Activated CD4-positive, alpha-beta T cell treated with anti-CD3 and anti-CD28 coated beads, Interleukin-2, amount 50 U/mL, for 48 hours (primary cell): ENCODE measurements at places on chromosomes 13 and 19.

DNA sequence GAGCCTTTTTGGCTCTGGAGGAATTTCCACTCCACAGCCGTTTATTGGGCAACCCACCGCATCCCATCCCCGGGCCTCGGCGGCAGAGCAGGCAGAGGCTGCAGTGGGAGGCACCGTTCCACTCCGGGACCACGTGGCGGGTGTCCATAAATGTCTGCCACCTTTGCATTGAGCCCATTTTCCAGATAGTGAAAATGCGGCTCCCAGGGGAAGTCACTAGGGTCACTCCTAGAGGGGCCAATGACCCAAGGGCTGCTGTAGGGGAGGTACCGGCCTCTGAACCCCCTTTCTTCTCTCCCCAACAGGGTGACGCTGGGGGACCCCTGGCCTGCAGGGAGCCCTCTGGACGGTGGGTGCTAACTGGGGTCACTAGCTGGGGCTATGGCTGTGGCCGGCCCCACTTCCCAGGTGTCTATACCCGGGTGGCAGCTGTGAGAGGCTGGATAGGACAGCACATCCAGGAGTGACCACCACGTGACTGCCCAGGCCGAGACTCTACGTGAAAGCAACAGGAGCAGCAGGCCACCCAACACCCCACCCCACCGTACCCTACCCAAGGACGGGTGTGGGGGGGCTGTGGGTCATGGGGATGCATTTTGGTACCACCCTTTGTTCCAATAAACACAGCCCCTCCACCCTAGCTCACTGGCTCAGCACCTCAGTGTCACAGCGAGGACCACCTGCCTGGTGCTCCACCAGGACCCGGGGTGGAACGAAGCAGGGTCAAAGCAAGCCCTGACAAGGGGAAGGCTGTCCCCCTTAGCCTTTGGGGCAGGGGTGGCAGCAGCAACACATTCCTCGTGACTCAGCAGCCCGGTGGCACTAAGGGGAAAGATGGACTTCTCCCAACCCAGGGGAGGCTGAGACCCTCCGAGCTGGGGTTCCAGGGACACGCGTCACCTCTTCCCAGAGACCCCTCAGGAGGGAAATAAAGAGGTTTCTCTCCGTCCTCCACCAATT is 1.5 kb downstream of the TIMM13 start:
- DNase-seq, result no peak

GRCh38 chr13:50322006-50322405 is 306.8 kb downstream of the KCNRG start:
- DNase-seq, result no peak

DNA sequence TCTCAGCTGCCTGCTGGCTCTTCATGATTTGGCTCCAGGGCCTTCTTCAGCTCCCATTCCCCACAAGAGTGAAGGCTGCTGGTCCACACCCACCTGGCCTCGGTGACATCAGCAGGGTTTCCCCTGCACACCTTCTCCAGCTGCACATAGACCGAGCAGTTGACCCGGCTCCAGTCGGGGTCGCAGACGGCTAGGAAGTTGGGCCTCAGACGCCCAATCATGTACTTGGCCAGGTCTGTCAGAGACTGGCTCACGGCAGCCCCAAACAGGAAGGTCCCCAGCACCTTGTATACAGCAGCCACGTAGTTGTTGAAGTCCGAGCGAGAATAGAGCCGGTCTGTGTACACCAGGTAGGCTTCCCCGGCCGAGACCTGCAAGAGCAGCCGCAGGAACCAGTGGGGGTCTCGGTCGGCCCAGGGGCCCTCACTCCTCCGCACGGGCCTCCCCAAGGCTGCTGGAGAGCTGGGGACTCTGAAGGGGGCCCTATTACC is 3.8 kb downstream of the PLPP2 start:
- no peak for DNase-seq

- no peak for DNase-seq
Observed at GRCh38 chr13:48578516-48579164, 45.8 kb upstream of the RCBTB2 start.

DNA sequence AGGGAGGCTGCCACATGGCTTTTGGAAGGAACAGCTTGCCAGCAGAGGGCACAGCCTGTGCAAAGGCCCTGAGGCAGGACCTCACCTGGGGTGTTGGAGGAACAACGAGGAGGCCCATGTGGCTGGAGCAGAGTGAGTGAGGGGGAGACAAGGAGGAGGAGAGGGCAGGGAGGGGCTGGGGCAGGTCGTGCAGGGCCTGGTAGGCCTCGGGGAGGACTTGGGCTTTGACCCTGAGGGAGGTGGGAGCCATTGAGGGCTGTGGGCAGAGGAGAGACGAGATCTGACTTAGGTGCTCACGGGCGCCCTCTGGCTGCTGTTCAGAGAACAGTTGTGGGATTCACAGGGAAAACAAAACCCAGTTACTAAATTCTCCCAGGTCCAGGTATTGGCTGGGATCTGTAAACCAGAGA is 25.2 kb downstream of the ZNRF4 start:
- peak; percentile 43 for DNase-seq

- peak; percentile 22 for DNase-seq
Observed at GRCh38 chr13:52010890-52011631, at the start of gene ATP7B. TSS of gene ATP7B (minus strand) at chr13:52011450. CDS start at chr13:52011337, 113 bp downstream.

- no peak for DNase-seq
Observed at GRCh38 chr13:44280456-44280855, 93.2 kb upstream of the SERP2 start.

DNA sequence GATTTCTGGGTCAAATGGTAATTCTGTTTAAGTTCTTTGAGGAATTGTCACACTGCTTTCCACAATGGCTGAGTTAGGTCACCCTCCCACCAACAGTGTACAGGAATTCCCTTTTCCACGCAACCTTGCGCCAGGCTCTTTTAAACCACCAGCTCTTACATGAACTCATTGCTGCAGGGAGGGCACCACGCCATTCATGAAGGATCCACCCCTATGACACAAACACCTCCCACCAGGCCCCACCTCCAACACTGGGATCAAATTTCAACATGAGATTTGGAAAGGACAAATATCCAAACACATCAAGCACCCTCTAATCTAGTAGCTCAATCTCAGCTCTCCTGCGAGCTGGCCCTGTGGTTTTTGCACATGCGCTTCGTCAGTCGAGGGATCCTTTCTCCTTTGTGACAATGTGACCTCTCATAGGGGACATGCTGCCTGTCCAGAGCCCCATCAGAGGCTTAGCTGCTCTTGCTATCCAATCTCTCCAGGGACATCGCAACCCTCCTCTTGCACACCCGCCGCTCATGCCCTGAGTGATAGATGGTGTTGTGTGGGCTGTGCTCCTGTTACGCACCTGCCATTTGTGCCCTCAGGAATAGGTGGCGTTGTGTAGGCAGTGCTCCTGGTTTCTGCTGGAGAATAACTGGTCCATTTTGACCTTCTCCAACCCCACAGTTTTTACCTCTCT is 328.0 kb downstream of the UQCRFS1 start:
- DNase-seq, result no peak

DNA sequence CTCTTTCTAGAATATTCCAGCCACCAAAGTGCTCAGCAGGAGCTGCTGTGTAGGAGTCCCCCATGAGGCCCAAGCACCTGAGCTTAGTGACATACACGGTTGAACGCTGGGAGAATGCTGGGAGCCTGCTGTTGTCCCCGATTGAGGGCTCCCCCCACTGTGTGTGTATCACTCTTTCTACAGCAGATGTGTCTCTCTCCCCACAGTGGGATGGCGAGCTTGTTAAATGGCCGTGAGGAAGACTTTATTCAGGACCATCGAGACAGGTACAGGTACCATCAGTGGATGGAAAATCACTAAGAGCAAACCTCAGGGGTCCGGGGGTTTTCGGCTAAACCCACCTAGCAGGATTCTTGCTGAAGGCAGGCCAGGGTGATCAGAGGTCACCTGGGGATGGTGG is 22.7 kb downstream of the EPN1 start:
- DNase-seq, result no peak

DNA sequence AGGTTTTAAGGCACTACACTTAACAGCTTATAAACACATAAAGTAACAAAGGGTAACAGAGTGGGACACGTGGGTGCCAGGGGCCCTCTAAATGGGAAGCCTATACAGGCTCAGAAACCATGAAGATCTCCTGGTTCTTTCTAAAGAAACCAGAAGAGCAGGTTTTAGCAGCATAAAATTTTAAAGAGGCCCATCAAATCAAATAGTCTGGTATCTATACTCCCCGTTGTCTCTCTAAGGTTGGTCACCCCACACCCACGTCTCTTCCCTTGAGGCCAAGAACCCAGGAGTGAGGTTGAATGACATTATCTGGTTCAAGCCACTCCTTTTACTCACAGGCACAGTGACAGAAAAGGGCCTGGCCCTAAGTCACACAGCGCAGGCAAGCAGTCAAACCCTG is 4.6 kb upstream of the DYRK1B start:
- no peak for DNase-seq

DNA sequence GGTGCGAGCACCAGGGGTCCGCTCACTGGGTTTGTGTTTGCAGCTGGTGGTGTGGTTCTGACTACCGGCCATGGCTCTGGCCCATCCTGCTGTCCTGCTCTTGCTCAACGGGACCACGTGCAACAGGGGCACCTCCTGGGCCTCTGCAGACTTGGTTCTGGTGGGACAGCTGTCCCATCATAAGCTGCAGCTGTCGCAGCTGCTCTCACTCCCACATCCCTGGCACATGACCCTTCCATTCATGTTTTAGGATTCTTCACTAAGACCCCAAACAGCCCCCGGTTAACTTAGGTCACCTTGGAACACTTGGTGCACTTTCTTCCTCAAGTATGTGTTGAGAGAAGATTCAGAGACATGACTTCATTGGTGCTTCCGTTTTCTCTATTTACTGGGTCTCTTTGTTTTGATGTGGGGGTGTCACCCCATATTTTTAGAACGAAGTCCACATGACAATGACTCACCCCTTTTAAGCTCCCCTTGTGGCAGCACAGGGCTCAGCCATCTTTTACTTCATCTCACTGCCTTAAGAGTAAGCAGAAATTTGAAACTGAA is 68.4 kb upstream of the ARHGEF7 start:
- DNase-seq, result no peak

DNA sequence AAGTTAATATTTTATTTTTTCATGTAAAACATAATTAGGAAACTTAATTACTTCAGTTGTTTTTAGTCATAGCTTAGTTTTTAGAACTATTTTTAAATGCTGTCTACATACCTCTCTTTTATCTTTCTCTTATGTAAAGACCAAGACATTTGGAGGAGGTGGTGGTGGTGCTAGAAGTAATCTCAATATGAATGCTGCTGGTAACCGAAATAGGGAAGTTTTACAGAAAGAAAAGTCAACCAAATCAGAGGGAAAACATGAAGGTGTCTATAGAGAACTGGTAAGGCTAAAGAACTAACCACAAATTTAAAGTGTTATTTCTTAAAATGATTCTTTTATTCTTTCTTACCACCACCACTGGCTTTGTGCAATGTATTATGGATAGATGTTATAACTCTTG is 97.3 kb downstream of the TDRD3 start:
- DNase-seq, result no peak

GRCh38 chr13:29103065-29103800 is 283.1 kb downstream of the MTUS2 start:
- DNase-seq, result no peak

DNA sequence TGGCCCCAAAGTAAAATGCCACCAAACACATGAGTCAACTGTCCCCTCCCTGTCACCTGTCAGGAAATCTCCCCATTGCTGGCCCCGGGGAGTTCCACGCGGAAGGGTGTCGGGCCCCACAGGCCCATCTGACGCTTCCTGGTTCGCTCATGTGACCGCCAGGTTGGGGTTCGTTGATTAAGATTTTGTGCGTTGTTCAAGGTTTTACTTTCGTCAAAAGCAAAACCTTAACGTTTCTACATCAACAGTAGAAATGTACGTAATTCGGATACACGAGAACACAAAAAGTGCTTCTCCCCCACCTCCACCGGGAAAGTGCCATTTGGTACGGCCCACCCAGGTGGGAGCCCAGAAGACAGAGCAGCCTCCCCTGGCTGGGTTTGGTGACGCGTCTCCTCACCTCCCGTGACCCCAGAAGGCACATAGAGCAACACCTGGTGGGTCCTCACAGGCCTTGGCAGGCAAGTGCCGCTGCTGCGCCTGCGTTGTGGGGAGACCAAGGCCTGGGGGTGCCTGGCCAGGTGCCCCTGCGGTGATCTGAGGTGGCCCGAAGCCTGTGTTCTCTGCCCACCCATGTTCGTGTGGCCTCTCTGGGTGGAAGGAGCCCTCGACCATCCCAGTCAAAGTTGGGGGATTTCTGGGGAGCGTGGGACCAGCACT is 161.6 kb downstream of the KDM4B start:
- DNase-seq, result peak; percentile 17

GRCh38 chr19:38500450-38500849 is 67.0 kb downstream of the RYR1 start:
- DNase-seq, result no peak

GRCh38 chr19:31515931-31516330 is 166.7 kb upstream of the TSHZ3 start:
- DNase-seq, result no peak

DNA sequence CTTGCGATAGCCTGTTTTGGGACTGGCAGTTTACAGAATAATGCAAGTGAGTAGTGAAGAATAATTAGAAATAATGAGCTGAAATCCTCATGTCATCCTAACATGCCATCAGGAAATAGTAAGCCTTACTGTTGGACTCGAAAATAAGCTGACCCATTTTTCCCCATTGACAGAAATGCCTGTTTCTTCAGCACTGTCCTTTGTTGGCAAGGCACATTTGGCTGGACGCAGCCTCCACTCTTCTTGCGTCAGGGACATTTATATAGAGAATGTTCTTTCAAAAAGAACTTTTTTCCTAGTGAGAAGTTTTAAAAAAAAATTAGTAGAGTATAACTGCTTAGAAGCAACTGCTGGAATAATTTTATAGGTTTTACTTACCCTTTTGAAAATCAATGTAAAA is 47.1 kb downstream of the ARHGAP35 start:
- no peak for DNase-seq

DNA sequence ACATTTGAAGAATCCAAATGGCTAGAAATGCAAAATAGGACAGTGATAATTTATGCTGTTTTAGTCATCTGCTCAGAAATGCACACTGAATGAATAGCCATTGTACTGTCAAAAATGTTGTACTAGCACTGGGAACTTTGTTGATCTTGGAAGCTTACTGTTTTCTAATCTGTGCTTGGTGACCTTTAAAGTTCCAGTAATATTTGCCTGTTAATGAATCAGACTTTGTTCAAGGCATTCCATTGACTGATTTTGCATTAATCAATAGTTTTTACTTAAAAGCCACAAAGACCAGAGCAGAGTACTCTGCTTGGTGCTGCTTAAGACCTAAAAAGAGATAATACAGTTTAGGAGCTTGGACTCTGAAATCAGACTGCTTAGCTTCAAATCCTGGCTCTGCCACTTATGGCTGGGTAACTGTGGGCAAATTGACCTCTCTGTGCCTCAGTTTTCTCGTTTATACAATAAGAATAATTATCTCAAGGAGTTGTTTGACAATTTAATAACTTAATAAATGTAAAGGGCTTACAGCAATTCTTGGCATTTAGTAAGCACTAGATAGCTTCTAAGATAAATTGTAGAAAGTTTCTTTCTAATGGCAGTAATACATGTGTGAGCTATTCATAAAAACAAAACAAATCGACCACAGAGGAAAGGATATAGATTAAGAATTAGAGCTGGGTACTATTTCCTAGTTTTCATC is 4.6 kb upstream of the SLAIN1 start:
- no peak for DNase-seq
